ENCODE measurements at places on chromosomes 3 and 15. TPM values are rescaled to one million over a fixed set of nuclear protein-coding genes. Genes with fewer than 3 reads are reported as not detected.

- no peak for DNase-seq
Measured at GRCh38 chr3:138365253-138365555, 16.8 kb downstream of the MRAS start.

DNA sequence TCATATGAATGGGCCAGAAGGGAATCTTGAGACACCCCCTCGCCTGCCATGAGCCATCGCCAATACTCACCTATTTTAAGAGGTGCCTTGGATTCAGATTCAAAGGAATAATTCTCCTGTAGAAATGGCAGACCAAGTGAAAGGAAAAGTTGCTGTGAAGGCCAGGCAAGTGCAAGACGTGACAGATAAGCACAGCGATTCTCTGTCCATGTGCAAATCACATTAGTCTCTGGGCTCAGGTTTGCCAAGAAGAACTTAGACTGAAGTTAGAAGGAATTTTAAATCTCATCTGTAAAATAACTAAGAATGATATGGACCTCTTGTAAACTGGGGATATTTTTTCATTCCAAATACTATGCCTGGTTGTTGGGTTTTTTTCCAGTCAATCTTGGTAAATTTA is 173.6 kb downstream of the UACA start:
- DNase-seq = no peak

DNA sequence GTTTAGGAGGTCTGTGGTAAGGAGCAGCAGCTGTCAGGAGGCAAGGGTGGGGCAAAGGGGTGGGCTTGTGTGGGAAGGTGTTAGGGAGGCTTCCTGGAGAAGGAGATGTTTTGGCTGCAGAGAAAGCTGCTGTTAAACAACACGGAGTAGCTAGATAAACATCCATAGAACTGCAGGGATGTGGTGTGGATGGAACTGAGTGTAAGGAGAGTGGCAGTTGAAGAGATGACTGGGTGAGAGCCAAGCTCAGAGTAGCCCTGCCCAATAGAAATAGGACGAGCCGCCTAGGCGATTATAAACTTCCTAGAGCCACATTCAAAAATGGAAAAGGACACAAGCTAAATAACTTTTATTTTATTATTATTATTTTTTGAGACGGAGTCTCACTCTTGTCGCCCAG is 19.9 kb downstream of the RPLP1 start:
- DNase-seq = no peak

DNA sequence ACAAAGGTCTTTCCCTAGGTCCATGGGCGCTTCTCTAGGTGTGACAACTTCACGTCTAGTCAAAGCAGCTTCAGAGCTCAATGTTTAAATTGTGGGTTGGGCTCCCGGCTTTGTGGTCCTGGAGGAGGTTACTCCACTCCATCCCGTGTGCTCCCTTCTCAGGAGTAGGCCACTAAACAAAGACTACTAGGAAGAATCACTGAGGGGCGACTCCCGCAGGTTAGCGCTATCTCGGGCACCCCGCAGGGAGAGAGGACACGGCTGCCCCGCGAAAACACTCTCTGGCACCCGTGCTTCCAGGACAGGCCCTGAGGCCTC is 500 bp downstream of the PARP6 start:
- peak; percentile 26 for DNase-seq

DNA sequence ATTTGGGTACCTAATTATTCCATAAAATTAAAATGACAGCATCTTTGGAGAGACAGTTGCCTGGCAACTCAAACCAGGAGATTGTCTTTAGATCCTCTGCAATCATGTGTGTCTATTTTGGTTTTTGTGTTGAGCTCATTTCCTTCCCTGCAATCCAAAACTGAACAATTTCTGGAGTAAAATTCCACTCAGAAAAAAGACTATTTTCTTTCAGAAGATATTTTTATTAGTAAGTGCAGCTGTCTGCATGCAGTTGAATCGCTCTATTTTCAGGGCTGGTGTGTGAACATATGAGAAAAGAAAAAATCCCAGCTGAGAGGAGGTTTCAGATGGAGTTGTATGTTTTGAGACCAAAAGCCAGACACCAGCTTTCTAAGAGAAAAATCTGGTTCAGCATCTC is 41.9 kb upstream of the DYNC1LI1 start:
- no peak for DNase-seq

Gene UCN2
- 4.3 TPM for total RNA-seq

Gene FBXL22
- total RNA-seq = 0.60 TPM

Gene CADPS
- total RNA-seq = 0.59 TPM
